ENCODE measurements at places on chromosomes 1 and 21.

- no peak for DNase-seq
These were observed at the start of gene C8B for GRCh38 chr1:56965916-56966697. Gene C8B, minus strand, starts transcription at chr1:56966015. Its CDS starts 67 bp downstream, at chr1:56965948.

- DNase-seq, result no peak
These were observed 91.7 kb downstream of the TPR start for GRCh38 chr1:186283374-186283773.

- no peak for DNase-seq
These were observed 38.7 kb upstream of the GPR157 start for GRCh38 chr1:9167638-9168037.

- no peak for DNase-seq
These were observed 40.0 kb downstream of the MTARC1 start for GRCh38 chr1:220826729-220827128.

- DNase-seq, result no peak
These were observed at the start of gene OLIG1 for GRCh38 chr21:33069994-33070743. Gene OLIG1, plus strand, starts transcription at chr21:33070141. Its CDS starts 106 bp downstream, at chr21:33070247.

DNA sequence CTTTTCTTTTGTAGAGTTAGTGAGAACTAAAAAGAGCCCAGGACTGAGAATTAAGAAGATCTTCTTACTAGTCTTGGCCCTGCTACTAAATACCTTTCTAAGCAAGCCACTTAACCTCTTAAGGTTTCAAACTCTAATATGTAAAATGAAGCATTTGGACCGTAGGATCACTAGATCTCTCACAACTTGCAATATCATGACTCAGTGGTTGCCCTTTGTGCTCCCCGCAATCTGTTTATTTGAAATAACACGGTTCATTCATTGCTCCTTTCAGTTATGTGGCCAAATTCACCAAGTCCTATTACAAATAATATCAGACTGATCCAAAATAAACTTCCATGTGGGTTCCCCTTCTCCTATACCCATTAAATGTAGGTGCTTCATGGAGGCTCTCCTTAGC is 10.8 kb downstream of the PALMD start:
- DNase-seq, result no peak

DNA sequence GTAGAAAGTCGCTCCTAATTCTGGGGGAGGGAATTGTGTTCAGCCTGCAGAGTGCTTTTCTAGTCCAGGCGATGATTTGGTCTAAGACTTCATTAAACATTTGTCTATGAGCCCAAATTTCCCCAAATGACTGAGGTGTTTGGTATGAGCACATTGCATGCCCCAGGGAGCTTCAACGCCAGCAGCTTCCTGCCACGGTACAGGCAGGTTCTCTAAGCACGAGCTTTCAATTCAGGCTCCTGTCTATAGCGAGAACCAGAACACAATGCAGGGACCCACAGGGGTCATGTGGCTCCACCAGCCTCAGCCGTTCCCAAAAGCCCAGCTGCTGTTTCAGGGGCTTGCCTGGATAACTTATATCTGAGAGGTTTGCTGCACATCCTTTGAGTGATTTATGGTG is 34.1 kb upstream of the H6PD start:
- no peak for DNase-seq

Data from activated CD4-positive, alpha-beta T cell treated with anti-CD3 and anti-CD28 coated beads, Interleukin-2, amount 50 U/mL, for 24 hours (primary cell).